ENCODE measurements at places on chromosomes 5 and 9. TPM values are rescaled to one million over a fixed set of nuclear protein-coding genes. Genes with fewer than 3 reads are reported as not detected.

- H3K36me3 ChIP-seq: peaks cover 2% of the 10 kb centered on the region
- DNase-seq: no peak
- H3K27me3 ChIP-seq: no peaks in the 10 kb centered on the region
- peak overlapping the region; percentile 93 for H3K27ac ChIP-seq
- peaks cover 12% of the 10 kb centered on the region for H3K4me1 ChIP-seq
Observed at GRCh38 chr9:96874947-96875460, 20.7 kb upstream of the ZNF782 start.

GMCL2 gene
- not detected for total RNA-seq

GRCh38 chr5:168819004-168819621, 239.9 kb upstream of the PANK3 start:
- H3K36me3 ChIP-seq: peaks cover 4% of the 10 kb centered on the region
- H3K4me3 ChIP-seq: no peak overlapping the region
- peaks cover 7% of the 10 kb centered on the region for H3K4me1 ChIP-seq
- DNase-seq: no peak
- H3K27me3 ChIP-seq: peaks cover 10% of the 10 kb centered on the region

DNA sequence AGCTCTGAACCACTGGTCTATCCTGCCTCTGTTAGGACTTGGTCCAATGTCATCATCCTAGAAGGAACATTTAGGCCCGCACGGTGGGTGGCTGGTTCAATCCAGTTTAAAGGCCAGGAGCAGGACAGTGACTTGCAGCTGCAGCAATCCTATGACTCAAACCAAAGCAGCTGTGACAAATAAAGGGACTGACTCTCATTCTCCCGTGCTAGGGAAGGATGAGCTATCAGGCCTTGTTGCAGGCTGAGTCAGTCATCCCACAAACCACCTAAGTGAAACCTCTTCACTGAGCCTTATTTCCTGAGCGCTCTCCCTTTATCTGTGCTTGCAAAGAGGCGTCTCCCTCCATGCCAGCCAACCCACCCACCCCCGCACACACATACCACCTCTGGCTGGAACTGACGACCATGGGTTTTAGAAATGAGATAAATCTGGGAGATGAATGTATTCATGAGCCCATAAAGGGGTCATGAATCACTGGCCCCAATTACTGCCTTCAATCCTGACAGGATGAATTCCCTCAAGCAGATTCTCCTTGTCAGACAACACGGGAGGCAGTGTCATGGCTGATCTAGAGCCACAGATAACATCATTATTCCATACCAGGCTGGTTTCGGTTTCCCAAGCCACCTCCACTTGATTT, 93.4 kb downstream of the KCNIP1 start:
- H3K4me1 ChIP-seq: no peaks in the 10 kb centered on the region
- DNase-seq: no peak
- peak overlapping the region; percentile 63 for H3K27ac ChIP-seq
- H3K36me3 ChIP-seq: no peaks in the 10 kb centered on the region

DNA sequence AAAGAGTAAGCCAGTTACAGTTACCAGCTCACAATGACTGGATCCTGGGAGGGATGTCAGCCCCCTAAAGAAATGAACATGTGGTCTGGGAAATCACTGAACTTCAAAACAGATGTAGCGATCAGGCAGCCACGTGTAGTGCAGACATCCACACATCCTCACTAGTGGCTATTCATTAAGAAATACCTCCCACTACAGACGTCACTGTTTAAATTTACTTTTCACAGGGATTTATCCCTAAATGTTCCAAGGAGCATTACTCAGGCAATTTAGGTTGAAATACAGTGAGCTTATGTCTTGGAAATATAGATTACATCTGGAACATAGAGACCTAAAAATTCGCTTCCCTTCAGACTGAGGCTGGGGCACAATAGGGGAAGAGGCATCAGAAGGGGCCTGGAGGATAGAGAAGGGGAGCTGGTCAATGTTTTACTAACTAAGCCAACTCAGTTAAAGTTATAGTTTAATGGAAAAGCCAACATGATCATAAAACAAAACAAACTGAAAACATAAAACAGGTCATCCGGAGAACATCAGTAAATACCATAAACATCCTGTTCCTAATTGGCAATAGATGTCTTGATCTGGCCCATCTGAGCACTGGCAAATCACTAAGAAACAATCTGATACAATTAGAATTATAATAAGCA, 92.3 kb downstream of the FANCC start:
- H3K4me3 ChIP-seq: no peak overlapping the region
- no peaks in the 10 kb centered on the region for H3K27me3 ChIP-seq

DNA sequence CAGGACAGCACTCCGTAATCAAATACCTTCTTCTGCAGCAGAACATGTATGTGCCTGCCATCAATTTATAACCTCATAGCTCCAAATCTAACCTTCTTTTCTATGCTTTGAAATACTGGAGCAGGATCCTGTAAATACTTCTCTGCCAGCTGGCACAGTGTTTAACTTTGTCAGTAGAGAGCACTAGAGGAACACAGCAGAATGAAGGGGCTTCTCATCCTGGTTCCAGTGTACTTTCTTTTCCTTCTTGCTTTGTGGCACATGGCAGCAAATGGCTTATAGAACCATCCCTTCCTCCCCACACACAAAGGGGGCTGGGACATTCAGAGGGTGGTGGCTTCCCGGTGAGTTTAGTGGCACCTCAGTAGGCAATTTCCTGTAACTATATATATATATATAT, 3.8 kb upstream of the FBXW11 start:
- peaks cover 12% of the 10 kb centered on the region for H3K4me1 ChIP-seq
- no peaks in the 10 kb centered on the region for H3K36me3 ChIP-seq
- no peak for DNase-seq

Data from progenitor cell of endocrine pancreas (in vitro differentiated cells).